CMK (cell line): ENCODE measurements at places on chromosomes 6 and 20.

DNA sequence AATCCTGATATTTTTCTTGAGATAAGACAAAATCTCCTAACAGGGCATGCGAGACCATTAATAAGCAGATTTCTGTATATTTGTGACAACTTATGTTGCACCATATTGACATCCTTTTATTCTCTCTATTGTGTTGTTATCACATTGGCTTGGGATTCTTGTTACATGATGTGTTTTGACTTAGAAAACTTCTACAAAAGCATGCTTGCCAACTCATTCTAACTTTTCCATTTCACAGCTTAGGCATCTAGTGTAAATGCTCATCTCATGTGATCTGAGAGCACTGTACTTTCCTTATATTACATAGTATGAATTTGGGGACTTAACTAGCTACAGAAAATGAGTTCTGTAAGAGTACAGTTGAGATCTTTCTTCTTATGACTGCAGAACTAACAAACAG, 1040.7 kb upstream of the ADGRB3 start:
- DNase-seq = no peak

GRCh38 chr6:117165911-117166499, 99.4 kb upstream of the VGLL2 start:
- DNase-seq = no peak

DNA sequence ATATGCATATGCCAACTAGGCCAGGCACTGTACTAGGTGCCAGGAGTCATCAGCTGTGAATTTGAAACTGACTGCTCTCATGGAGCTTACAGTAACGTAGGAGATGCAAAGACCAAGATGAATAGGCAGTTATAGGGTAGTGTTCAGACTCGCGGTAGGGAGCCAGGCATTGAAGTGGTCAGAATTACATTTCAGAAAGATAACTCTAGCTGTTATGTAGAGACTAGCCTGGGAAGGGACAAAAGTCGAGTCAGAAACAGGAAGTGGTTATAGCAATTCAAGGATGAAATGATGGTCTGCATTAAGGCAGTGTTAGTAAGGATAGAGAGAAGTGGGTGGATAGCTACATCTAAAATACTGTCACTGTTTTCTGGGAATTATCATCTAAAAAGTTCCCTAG, 56.6 kb downstream of the PCMT1 start:
- no peak for DNase-seq

DNA sequence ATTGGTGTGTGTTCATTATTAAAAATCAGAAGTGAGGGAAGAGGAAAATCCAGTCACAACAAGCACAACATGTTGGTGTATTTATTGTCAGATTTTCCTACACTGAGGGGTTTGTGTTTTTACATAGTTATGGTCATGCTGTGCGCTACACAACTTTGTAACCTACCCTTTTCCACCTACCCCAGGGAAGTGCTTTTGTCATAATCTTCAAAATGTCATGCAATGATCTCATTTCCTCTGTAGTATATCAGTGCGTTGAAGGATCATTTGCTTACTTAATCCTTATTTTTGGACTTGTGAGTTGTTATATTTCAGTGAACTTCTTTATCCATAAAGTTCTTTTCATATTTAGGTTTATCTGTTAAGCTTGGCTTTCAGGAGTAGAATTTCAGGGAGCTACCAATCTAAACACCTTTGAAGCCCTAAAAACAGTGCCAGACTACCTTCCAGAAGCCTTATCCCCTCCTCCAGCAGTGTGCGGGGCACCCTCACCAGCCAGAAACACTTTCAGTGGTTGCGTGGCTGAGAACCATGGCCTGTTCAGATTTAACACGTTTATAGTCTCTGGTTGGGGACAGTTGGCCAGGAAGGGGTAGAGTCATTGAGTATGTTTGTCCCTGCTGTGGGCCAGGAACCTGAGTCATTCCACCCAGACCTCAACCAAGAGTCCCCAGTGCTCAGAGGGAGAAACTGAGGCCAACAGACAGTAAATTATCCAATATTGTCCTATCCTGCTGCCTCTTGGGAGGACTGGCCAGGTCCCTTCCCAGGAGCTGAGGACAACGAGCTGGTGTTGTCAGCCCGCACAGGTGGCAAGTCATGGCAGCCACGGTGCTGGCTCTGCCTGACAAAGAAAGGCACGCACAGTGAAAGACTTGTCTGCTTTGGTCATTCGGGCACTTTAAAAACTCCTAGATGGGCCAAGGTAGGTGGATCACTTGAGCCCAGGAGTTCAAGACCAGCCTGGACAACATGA, 40.3 kb downstream of the STK35 start:
- DNase-seq = no peak

GRCh38 chr6:3289664-3290055, 30.9 kb downstream of the PSMG4 start:
- DNase-seq = no peak

- DNase-seq = no peak
Measured at GRCh38 chr20:5100684-5101347, 18.9 kb downstream of the PCNA start.

- no peak for DNase-seq
Measured at GRCh38 chr20:38358556-38358955, 12.3 kb downstream of the LBP start.

DNA sequence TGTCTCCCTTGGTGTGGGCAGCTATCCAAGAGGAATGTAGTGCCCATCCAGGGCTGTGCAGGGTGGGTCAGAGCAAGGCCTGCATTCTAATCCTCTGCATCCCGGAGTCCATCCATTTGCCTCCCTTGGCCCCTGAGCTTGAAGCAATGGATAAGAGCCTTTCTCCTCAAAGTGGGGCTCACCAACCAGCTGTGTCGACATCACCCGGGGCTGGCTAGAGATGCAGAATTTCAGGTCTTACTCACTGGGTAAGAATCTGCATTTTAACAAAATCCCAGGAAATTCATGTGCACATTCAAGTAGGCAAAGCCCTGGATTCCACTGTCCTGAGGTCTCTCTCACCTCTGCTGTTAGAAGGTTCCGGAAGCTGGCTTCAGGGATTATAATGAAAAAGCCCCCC, 95.3 kb downstream of the MDGA1 start:
- DNase-seq = no peak

DNA sequence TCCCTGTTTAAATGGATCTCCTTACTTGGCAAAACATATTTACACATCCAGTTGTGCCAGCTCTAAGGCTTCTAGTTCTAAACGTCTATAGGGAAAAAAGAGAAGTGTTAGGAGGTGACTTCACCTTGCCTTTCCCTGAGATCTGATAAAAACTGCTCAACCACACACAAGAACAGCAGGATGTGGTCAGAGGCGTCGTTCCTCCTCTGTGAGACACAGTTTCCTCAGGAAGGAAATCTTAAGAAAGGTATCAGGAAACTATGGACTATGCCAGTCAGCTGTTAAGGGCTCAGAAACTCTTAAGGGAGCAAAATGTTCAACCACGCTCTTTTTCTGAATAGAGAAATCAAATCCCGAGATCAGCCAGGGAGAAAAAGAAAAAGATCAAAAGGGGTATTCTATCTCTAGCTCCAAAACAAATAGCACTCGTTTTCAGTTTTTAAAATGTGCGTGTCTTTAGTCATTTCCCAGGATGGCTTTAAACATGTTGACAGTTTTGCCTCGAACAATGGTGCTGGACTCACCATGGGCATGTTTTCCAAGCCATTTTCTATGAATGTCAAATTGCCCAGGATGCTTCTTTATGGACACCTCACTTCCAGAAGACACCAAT, 154.5 kb downstream of the HACE1 start:
- DNase-seq = peak; percentile 17

DNA sequence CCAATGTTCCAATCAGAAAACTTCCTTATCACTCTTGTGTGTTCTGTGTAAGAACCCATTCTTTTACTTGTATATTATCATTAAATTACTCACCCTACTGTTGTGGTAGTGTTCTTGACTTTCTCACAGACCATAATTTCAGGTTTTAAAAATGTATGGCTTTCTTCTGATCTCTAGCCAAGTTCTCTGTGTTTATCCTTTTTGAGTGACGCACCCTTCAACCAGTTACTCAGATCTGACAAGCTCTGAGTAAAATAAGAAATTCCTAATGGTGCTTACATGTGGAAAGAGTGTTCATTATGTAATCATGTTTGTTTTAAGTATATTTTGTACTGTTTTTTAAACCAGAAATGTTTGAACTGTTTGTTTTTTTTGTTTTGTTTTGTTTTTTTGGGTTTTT, 11.0 kb downstream of the TBPL1 start:
- DNase-seq = no peak

- DNase-seq = no peak
Measured at GRCh38 chr6:64996301-64996700, 710.7 kb downstream of the EYS start.

- DNase-seq = no peak
Measured at GRCh38 chr6:88815491-88815890, 147.9 kb downstream of the RNGTT start.

DNA sequence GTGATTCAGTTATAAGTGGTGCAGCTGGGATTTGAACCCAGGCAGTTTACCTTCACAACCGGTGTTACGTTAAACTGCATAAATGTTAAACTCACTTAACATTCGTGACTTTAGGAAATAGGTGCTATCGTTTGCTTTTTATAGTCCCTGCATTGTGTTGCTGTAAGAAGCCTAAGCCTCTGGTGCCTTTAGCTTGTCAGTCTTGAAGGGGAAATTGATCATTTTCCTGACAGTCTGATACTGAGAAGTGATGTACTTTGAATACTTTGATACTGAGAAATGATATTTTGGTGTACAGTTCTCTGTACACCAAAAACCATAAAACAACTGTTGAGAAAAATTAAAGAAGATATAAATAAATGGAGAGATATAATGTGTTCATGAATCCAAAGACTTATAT, 52.5 kb upstream of the NEDD9 start:
- no peak for DNase-seq

DNA sequence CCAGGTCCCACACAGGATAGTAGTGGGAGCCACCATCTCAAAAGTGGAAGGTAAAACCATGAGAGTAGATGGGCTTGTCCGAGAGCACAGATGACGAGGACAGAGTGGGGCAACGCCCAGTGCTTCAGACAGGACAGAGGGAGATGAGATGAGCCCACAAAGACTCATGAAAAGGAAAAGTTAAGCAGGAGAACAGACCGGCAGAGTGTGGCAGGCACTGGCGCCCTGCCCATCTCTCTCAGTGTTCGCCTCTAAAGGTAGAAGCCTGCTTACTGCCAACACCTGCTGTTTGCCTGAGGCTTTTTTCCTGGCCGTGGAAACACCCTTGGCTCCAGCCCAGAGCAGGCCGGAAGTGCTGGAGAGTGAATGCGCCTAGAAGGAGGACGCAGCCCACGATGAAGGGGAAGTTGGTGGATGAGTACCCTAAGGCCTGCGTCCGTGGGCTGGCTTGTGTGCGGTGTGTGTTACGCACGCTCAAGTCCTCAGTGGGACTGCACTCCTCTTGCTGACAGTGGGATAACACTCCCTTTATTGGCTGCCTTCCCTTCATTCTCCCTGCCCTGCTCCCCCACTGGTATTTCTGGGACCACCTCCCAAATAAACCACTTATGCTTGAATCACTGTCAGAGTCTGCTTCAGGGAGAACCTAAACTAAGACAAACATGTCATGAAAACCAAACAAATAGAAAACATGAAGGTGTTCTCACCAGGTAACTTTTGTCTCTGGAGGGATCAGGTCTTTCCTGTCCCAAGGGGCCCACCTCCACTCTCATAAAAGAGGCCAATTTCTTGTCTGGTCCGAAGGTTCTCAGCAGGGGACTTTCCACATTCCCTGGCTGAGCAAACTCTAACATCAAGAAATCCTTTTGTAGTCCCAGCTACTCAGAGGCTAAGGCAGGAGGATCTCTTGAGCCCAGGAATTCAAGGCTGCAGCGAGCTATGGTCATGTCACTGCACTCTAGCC, 9.1 kb upstream of the FOXP4 start:
- no peak for DNase-seq

DNA sequence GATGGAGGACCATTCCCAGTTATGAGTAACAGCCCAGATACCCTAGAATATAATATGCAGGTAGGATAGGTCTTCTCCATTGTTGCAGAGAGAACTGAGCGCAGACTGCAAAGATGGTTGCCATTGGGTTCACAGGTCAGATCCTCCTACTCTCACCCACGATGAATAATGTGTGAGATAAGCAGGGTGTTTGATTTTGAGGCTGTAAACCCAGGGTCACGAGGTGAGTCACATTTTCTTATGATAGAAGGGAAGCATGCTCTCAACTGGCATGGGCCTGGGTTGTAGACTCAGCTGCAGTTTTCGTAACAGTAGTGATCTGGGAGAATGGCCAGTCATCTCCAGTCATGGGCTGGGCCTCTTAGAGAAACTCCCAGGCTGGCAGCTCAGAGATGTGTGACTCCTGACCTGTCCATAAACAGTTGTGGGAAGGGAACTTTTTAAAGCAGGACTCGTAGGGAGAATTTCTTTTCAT, 74.2 kb downstream of the CD164 start:
- DNase-seq = no peak

GRCh38 chr6:30424549-30424948, 64.8 kb upstream of the HLA-E start:
- no peak for DNase-seq

DNA sequence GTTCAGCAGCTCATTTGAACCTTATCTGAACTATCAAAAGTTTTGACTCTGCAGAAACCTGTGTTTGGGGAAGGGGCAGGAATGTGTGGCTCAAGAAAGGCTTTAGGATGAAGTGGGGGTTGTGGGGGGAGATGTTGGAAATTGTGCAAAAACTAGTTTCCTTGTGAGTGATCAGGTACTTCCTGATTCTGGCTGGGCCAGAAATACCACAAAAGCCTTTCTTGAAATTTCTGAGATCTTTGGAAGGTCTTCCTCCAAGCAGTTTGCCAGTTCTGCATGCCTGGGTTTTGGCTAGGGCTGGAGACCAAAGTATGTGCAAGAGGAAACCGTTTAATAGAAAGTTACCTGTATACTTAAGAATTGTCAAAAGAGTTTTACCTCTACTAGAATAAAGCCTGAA, 116.6 kb downstream of the BMP2 start:
- DNase-seq = no peak
